Left cardiac atrium (tissue), 4 donors: ENCODE measurements at places on chromosomes 1 and 21. TPM values are rescaled to one million over a fixed set of nuclear protein-coding genes. Genes with fewer than 3 reads are reported as not detected.

- DNase-seq, result no peak
These were observed 75.6 kb upstream of the KRTAP11-1 start for GRCh38 chr21:30957010-30957409.

- no peak for DNase-seq
These were observed 35.3 kb upstream of the NEK2 start for GRCh38 chr1:211710566-211711314.

GRCh38 chr1:12496154-12496961 is 121.7 kb downstream of the DHRS3 start:
- peak; percentile 47 for DNase-seq

DNA sequence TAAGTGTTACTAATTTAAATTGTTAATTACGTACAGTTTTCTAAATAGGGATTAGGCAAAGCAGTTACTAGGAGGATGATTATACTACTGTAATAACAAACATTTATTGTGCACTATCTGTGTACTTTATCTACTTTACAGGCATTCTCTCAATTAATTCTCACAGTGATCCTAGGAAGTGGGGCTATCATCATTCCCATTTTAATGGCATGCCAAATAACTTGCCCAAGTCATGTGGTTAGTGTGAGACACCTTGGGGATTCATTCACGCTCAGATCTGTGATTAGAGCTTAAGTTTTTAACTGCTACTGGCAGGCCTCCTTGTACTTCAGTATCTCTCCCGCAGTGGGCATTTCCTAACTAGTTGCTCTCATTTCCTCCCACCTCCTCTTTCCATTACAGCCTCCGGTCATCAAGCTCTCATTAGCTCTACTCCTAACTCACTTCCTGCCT is 11.5 kb downstream of the PHLDA3 start:
- DNase-seq, result no peak

DNA sequence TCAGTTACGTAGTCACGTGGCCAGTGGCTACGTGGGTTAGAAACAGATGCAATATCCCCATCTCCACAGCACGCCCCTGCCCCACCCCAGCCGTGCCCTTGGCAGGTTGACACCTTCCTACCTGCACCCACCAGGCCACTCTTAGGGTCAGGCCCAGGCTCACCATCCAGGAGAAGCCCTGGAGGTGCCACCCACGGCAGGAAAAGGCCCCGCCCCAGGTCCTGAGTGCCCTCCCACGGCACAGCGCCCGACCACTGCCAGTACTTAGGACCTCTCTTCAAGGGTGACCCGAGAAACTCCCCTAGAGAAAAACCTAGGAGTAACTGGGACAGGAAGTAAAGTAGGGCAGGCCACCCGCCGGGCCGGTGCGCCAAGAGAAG is 1.5 kb downstream of the C1orf35 start:
- DNase-seq, result no peak

Gene CASZ1
- total RNA-seq, result 68.2 TPM

Gene ICOSLG
- 6.1 TPM for total RNA-seq
